Activated naive CD8-positive, alpha-beta T cell treated with anti-CD3 and anti-CD28 coated beads, Interleukin-2, amount 50 U/mL, for 16 hours (primary cell): ENCODE measurements at places on chromosomes 3 and 15.

DNA sequence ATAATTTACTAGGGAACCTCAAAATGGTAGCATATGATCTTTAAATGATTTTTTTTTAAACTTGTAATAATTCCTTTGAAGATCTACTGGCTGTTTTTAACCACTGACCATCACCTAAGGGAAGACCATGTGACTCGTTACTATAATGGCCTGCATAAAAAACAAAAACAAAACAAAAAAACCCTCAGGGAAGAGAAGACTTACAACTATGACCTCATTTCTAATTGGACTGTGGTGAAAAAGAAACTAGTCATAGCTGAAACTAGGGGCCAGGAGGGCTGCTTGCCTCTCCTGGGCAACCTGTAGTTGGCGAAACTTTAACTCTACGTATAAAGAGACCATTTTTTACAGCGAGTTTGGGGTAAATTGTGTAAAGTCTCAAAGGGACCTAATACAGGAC, 23.0 kb downstream of the PAQR9 start:
- DNase-seq = no peak

- DNase-seq = no peak
Observed at GRCh38 chr3:48984663-48985062, 5.4 kb upstream of the P4HTM start.

GRCh38 chr15:80259942-80260510, 8.0 kb upstream of the CTXND1 start:
- no peak for DNase-seq

DNA sequence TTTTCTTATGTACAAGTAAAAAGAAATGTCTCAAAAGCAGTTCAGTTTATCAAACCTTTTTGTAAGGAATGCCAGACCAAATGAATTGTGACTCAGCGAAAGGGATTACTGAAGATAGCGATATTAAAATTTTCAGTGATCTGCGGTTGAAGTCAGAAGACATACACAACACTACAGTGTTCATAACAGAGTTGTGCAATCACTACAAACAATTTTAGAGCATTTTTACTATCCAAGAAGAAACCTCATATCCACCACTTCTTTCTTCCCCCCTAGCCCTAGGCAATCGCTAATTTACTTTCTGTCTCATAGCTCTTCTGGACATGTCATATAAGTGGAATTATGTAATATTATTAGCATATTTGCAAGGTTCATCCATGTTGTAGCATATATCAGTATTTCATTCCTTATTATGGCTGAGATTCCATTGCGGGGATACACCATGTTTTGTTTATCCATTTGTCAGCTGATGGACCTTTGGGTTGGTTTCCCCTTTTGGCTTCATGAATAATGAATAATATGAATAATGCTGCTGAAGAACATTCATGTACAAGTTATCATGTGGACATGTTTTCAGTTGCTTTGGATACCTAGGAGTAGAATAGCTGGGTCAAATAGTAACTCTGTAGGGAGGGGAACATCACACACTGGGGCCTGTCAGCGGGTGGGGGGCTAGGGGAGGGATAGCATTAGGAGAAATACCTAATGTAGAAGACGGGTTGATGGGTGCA, 23.6 kb upstream of the ALPK3 start:
- no peak for DNase-seq

GRCh38 chr3:183022936-183023516, 42.7 kb upstream of the DCUN1D1 start:
- DNase-seq = no peak

DNA sequence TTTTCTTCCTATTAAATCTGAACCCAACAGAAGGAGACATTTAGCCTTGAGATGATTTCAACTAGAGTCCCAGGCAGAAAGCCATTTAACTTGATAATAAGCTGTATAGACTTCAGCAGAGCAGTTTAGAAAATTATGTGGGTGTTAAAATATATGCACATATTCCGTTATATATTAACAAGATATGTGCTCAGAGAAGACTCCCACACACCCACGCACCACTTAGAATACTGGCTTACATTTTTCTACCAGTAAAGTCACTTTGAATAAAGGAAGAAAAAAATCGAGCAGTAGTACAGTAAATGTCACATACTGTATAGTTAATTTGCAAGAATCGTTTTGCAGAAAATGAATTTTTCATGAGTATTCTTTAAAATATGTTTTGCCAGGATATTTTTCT, 599.3 kb downstream of the FGF12 start:
- DNase-seq = no peak
